Stimulated activated CD8-positive, alpha-beta memory T cell treated with anti-CD3 and anti-CD28 coated beads, Interleukin-15, amount 100 ng/mL, for 4 hours (primary cell): ENCODE measurements at places on chromosomes 11 and 22.

GRCh38 chr22:50656122-50657070 lies 16.2 kb upstream of the SHANK3 start:
- DNase-seq = no peak

GRCh38 chr11:65423516-65424204 lies 1.1 kb downstream of the NEAT1 start:
- DNase-seq = no peak

DNA sequence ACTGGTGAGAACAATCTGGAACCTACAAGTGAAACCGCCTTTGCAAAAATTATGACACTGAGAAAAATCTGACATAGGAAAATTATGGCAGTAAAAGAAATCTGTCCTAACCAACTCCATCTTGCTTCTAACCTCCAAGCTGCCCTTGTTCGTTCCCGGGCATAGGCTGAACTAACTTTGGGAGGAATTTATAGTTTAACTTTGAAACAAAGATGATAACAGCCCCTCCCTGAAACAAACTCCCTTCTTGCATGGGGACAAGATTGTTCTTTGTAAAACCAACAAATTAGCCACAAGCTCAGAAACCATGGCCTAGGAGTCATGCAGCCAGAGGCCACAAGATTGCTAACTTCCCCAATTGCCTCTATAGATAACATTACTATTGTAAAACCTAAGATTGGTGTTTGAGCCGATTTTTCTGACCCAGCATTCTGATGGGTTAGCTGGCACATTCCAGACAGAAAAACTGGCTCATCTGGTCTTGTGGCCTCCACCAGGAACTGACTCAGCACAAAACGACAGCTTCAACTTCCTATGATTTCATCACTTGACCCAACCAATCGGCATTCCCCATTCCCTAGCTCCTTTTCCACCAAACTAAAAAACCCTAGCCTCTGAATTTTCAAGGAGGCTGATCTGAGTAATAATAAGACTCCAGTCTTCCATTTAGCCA lies 3.6 kb upstream of the CCDC81 start:
- DNase-seq = no peak

GRCh38 chr11:77506857-77507256 lies 33.0 kb upstream of the PAK1 start:
- no peak for DNase-seq

GRCh38 chr11:58739725-58740430 lies 8.1 kb upstream of the GLYAT start:
- DNase-seq = no peak

- no peak for DNase-seq
These were observed 78.2 kb downstream of the PPFIBP2 start for GRCh38 chr11:7591987-7592386.

DNA sequence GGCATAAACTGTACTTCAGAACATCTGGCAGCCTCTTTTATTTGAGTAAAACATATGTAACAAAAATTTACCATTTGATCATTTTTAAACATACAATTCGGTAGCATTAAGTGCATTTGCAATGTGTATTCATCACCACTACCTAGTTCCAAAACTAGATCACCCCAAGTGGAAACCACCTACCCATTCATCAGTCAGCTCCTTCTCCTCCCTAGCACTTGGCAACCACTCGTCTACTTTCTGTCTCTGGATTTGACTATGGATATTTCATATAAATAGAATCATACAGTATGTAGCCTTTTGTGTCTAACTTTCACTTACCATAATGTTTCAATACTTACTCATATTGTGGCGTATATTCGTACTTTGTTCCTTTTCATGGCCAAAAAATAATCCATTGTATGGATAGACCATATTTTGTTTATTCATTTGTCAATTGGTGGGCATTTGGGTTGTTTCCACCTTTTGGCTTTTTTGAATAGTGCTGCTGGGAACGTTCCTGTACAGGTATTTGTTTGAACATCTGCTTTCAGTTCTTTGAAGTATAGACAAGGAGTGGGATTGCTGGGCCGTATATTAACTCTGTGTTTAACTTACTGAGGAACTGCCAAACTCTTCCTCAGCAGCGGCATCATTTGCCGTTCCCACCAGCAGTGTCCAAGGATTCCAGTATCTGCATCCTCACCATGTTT lies 27.2 kb upstream of the ADORA2A start:
- no peak for DNase-seq

- no peak for DNase-seq
These were observed 30.6 kb downstream of the MMP13 start for GRCh38 chr11:102924851-102925380.

GRCh38 chr11:10322830-10323792 lies 18.2 kb downstream of the ADM start:
- DNase-seq = no peak

- DNase-seq = no peak
These were observed 28.3 kb downstream of the SLC1A2 start for GRCh38 chr11:35390737-35391682.

DNA sequence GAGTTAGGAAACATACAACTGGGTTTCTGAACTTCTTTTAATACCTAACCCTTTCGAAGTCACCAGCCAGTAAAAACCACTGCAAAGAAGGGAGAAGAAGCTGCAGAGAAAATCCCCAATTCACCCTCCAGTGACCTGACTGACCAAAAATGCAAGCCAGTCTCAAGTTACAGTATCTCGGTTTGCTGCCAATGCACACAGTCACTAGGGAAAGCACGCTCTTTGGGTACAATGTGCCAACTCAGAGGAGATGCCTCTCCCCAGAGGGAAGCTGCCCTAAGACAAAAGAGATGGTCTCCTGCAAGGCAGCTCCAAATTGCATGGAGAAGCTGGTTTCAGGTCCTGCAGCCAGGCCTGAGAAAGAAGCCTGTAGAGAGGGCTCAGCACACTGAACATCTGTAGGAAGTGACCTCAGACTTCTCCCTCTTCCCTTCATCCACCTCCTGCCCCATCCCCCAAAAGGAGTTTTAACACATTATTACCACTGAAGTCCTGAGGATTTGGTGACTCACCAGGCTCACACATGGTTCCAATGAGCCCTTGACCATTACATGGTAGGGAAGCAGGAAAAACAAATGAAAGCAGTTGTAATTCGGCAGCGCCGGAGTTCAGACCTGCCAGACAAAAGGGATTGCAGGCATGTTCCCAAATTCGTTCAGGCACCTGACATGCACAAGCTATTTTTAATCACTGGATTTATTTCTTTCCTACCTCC lies 90.1 kb downstream of the ETS1 start:
- DNase-seq = no peak

GRCh38 chr11:129973068-129973467 lies 29.6 kb downstream of the PRDM10 start:
- no peak for DNase-seq

GRCh38 chr22:42964994-42965699 lies 49.8 kb downstream of the PACSIN2 start:
- DNase-seq = no peak

GRCh38 chr11:120722524-120722923 lies 211.0 kb downstream of the GRIK4 start:
- no peak for DNase-seq

DNA sequence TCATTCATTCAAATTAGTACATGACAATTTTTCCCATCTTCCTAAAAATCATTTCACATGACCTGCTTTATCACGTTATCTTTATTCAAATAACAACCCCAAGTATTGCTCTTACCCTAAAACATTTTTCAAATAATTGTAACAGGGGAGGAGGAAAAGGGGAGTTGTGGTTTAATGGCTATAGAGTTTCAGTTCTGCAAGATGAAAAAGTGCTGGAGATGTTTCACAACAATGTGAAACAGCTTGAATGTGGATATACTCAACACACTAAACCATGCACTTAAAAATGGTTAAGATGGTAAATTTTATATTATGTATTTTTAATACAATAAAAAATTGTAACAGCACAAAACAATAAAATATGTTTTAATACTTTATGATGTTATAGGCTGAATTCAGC lies 161.6 kb upstream of the GUCY1A2 start:
- no peak for DNase-seq

GRCh38 chr22:20919718-20920117 lies 2.5 kb downstream of the CRKL start:
- no peak for DNase-seq

DNA sequence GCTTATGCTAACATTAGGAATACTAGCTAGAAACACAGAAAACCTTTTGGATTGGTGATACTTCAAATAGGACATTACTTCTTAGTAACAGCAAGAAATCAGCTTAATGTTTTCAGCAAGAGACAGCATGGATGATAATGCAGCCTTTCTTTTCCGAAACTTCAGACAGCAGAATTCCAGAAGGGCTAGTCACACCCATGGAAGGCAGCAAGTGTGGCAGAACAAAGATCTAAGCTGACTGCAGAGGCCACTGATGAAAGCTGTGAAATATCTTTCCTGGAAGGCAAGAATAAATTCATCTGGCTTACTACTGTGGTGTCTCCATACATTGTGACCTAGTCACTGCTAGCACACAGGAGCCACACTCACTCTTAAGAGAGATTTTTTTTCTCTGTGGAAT lies 100.3 kb downstream of the CCDC83 start:
- DNase-seq = no peak

DNA sequence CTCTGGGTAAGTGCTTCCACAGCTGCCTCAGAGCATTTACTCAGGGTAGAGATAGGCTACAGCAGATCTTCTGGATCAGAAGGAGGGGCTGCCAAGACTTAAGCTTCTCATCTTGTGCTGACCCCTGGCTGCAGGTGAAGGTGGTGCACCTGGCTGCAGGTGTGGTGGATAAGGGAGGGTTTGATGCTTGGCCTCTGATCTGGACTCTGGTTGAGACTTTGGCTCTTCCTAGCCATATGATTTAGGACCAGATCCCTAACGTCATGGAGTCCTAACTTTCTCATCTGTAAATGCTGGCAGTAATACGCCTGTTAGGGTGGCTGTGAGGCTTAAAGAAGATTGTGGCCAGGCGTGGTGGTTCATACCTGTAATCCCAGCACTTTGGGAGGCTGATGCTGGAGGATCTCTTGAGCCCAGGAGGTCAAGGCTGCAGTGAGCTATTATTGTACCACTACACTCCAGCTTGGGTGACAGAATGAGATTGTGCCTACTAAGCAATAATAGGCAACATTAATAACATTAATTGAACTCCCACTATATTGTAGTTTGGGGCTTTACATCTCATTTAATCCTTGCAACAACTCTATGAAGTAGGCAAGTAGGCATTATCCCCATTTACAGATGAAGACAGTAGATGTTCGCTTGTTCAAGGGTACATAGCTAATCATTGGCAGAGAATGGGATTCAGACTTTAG lies 10.7 kb downstream of the DTX4 start:
- no peak for DNase-seq

GRCh38 chr11:46659908-46660307 lies 40.5 kb downstream of the ARHGAP1 start:
- DNase-seq = no peak

- DNase-seq = no peak
These were observed 105.5 kb downstream of the KCNC1 start for GRCh38 chr11:17840101-17840548.

GRCh38 chr11:101296896-101297295 lies 167.3 kb upstream of the PGR start:
- no peak for DNase-seq

DNA sequence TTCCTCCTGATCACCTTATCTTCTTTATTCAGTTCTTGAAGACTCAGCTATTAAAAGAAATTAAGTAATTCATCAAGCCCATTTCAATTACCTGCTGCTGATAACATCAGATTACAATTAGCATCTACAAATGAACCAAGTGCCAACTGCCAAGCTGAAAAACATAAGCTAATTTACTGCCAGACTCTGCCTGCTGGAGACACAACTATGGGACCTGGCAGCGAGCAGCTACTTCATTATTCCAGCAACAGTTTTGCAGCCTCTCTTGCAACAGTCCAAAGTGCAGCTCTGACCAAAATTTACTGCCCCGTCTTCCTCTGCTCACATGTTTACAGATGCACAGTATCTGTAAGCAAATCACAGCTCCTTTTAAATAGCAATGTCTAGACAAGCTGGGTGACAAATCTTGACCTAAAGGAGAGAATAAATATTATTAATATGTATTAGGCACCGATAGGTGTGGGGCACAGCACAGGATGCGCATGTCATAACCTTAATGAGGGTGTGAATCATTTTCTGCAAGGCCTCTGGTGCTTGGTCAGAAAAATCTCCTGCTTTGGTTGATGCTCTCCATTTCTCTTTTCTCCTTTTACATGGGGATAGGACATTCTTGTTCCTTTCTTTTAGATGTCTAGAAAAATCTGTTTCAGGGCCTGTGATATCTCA lies 232.2 kb upstream of the PITPNB start:
- no peak for DNase-seq

GRCh38 chr11:10861047-10861446 lies 3.2 kb upstream of the ZBED5 start:
- DNase-seq = no peak

DNA sequence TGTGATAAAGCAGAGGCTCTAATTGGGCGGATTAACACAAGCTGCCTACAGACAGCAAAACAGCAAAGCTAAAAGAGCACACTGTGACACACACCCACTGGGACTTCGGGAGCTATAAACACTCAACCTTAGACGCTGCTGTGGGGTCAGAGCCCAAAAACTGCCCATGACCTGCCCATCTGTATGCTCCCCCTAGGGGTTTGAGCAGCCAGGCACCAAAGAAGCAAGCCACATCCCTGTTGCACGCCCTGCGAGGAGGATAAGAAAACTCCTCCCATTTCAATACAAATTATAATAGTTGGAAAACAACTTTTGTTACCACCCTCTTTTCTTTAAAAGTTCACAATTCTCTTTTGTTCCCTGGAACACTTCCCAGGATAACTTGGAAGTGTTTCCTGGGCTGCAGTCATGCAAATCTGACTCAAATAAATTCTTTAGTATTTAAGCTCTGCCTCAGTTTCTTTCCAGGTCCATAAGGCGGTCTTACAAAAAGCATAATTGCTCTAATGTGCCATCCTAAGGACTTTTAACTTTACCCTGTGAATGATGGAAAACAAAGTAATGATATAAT lies 86.4 kb downstream of the DLG2 start:
- no peak for DNase-seq
